ENCODE measurements at places on chromosomes 12 and 14.

- DNase-seq = no peak
Measured at GRCh38 chr12:53677800-53678148, 1.9 kb upstream of the ATP5MC2 start.

- DNase-seq = no peak
Measured at GRCh38 chr12:95882873-95883272, 24.1 kb downstream of the SNRPF start.

DNA sequence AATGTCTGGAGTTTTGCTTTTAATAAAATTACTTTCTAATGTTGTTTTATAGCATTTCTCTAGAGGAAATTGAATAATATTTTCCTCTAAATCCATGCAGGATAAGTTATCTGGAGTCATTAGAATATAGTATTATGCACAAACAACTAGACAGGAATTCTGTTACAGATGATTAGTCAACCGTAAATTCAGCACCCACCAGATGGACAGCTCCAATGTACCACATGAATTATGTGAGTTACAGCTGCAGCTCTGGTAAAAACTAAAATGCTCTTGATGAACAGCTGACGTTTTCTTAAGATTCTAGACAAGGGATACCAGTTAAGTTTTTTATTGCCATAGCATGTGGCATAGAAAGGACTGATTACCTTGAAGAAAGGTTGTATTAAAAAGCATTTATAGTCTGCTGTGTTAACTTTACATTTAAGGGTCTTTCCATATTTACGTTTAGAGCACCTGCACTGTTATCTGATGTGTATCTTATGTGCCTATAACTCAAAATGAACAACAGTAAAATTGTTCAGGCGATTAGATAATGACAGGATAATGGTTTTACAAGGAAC lies 321.4 kb upstream of the LRFN5 start:
- no peak for DNase-seq

- no peak for DNase-seq
Measured at GRCh38 chr12:80580254-80580653, 127.2 kb upstream of the MYF6 start.

GRCh38 chr12:23001487-23001886 lies 376.5 kb downstream of the ETNK1 start:
- no peak for DNase-seq

- DNase-seq = no peak
Measured at GRCh38 chr12:110856542-110856941, 9.8 kb downstream of the CCDC63 start.

DNA sequence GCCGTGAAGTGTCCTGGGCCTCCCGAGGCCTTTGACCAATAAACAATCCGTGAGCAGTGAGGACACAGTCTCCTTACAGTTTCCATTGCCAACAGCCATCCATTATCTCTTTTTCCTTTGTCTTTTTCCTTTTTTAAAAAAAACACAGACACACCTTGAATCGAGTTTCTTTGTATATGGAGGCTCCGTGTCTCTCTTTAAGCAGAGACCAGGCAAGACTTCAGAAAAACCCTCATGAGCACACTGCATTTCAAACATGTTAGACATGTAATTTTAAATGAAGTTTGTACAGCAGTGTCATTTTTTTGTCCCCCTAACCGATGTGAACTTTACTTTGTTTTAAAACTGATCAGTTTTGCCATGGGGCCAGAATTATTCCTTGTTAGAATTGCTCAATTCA lies 111.1 kb downstream of the SPTSSA start:
- DNase-seq = no peak

- DNase-seq = no peak
Measured at GRCh38 chr12:19910681-19911080, 457.7 kb upstream of the PDE3A start.

GRCh38 chr14:103067231-103067954 lies 10.0 kb upstream of the CDC42BPB start:
- DNase-seq = no peak

DNA sequence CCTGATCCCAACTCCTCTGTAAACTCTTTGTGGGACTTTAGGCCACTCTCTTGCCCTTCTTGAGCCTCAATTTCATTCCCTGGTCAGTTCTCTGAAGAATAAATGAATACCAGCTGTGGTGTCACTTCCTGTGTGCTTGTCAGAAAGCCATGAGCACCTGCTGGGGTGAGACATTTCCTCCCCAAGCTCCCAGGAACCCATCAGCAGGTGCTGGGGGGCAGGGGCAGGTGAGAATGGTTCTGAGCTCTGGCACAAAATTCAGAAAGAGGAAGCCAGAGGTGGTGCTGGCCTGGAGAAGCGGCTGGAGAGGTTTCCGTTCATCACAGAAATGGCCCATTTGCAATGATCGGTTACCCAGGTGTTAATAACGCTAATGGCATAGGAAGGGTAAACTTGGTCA lies 14.9 kb downstream of the LHX5 start:
- DNase-seq = no peak

DNA sequence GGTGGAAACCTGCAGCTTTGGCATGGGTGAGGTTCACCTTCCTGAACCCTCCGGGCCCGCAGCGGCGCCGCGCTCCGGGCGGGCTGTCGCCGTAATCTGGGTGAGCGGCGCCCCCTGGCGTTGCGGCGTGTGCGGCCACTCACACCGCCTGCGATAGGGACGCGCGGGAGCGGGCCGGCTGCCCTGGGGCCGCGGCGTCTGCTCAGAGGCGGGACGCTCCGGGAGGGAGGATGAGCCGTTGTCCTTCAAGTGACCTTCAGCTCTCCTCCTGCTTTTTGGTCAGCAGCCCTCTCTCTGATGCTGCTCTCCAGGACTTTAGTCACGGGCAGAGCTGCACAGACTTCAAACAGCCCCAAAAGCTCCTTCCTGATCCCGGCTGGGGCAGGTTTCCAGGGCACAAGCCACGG lies 211.7 kb upstream of the FKBP4 start:
- peak; percentile 36 for DNase-seq

- no peak for DNase-seq
Measured at GRCh38 chr14:72666610-72667009, 227.3 kb downstream of the DPF3 start.

GRCh38 chr12:51345681-51346080 lies 798 bp downstream of the CELA1 start:
- no peak for DNase-seq

GRCh38 chr14:73759183-73759713 lies 45.1 kb upstream of the PNMA1 start:
- peak; percentile 32 for DNase-seq

- DNase-seq = no peak
Measured at GRCh38 chr12:45762185-45763110, 32.9 kb downstream of the ARID2 start.

GRCh38 chr12:33634544-33634943 lies 194.9 kb upstream of the SYT10 start:
- no peak for DNase-seq

DNA sequence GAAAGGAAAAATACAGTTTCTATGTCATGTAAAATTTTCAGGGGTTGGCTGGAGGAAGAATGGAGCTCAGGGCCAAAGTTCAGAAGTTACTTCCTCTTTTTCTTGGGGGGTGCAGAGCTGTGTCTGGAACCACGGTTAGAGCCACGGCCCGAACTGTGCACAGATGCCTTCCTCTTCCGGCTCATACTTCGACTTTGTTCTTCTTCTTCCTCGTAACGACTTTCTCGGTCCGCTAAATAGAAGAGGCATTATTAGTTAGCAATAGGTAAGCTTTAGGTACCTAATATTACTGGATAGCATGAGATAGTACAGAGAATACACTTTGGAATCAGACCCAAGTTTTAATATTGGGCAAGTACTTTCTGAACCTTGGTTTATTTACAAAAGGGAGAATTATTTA lies 31.2 kb downstream of the SUPT16H start:
- DNase-seq = no peak

GRCh38 chr12:3913278-3913677 lies 40.1 kb upstream of the PARP11 start:
- no peak for DNase-seq

DNA sequence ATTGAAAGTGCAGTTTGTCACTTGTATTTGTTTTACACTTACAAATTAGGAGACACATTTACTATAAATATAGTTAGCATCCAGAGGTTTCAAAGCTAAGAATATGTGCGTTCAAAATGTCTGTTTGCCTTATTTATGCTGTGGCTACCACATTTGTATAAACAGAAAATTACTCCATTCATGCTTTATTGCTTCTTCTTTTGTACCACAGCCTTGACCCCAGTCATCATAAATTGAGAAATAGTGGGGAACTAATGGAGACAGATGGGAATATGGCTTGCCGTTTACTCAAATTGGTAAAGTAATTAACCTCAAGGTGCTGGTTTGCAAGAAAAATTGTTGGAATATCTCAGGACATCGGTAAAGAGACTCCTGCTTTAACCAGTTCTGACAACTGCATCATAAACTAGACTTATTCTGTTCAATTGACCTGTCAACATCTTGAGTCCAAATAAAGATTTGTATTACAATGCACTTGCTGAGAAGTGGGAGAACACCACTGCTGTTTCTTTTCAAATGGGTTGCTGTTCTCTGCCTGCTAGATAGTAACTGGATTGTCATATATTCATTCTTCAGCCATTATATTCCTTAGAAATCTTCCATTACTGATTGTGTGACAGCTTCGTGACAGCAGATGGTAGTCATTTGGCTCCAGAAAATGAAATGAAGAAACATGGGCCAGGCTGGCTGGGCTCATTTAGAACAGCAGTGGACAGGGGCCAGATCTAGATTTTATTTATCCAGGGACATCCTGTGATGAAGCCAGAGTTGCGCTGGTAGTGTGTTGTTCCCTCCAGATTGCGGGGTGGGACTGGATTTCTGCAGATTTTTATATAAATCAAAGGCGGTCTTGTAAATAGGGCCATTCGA lies 354.4 kb downstream of the EGLN3 start:
- no peak for DNase-seq

- peak; percentile 36 for DNase-seq
Measured at GRCh38 chr14:33950320-33951182, at the start of gene EGLN3. Gene EGLN3, minus strand, starts transcription at chr14:33951074. Its CDS starts 322 bp downstream, at chr14:33950752.

GRCh38 chr14:61462566-61463193 lies 141.3 kb downstream of the PRKCH start:
- no peak for DNase-seq

GRCh38 chr12:52300796-52301691 lies 9.7 kb upstream of the KRT81 start:
- DNase-seq = no peak

DNA sequence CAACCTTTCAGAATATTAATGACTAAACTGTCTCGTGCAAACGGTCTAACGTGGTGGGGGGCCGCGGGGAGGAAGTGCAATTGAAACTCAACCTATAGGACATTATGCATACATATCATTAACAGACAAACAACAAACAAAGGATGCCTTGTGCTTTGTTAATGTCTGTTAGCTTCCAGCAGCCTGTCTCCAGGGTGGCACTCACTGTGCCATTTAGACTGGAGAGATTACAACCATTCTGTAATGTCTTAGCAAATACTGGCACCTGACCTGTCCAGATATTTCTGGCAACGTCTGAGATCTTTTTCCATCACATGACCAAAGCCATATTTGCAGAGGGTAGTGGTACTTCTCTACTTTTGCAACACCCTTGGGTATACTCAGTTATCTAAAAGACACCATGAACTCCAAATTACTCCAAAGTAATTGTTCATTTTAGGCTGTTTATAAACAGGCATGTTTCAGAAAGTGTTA lies 11.6 kb downstream of the BHLHE41 start:
- DNase-seq = no peak

- no peak for DNase-seq
Measured at GRCh38 chr12:97005174-97005573, 98.1 kb downstream of the NEDD1 start.

DNA sequence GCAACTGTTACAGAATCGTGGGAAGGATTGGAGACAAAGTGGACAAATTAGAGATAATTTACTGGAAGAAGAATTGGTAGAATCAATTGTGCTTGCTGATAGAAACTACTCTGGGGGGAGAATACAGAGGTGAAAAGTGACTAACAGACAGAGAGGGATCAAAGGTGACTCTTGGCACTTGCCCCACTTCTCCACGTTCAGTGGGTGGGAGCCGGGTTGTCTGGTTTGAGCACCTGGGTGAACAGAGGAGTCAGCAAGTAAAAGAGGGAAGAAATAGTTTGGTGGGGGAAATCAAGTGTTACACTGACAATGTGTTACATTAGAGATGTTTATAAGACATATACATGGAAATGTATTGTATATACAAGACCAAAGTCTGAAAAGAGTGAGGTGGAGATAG lies 69.1 kb downstream of the PPP2R5E start:
- DNase-seq = no peak

- no peak for DNase-seq
Measured at GRCh38 chr12:82793751-82794281, 107.1 kb downstream of the TMTC2 start.

DNA sequence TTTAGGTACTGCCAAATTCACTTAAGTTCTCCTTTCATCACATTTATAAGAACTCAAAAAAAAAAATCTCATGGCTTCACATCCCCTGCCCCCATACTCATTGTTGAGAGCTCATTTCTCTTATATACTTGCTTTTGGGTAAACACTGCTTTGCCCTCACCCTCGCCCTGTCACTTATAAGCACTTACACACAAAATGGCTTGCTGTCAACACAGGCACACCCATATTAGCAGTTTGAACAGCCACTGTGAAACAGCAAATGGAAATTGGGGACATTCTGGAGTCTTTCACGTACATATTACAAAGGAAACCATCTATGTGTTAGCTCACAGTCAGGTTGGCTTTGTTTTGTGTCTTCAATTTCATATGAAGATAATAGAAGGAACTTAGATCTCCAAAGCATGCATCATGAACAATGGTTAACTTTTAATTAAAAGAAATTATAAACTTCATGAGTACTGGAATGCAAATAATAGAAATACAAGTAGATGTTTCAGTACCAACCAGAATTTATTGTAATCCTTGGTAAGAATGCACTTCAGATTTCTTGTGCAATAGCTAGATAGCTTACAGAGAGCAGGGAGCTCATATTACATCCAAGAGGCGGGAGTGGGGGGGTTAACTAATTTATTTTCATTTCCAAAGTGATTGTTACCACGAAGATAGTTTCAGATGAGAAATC lies 272.2 kb downstream of the ALG10B start:
- no peak for DNase-seq

DNA sequence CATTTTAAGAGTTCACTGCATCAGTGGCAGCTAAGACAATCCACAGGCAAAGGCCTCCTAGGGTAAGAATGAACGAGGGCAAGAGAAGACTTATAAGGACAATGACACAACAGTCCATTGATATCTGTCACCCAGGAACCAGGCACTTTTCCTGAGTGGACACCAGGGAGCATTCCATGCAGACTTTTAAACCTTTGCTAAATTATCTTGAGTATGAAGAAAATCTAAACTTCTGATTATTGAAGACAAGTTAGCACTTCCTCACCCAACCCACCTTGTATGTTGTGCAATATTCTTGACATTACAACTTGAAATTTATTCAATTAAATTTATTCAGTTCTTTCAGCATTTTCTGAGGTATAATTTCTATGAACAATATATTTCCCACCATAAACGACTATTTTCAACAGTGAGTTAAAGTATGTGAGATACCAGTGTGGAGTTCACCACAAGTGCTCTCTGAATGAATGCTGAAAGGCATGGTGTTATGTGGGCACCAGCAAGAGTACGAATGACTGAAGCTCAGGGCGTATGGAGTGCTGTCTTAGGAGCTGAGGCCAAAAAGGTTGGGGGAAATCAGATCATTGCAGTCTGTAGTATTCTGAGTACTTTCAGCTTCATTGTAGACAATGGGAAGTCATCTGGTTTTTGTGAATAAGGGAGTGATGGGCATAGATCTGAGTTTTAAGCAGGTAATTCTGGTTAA lies 124.3 kb upstream of the LMNTD1 start:
- no peak for DNase-seq
